Stimulated activated CD8-positive, alpha-beta memory T cell treated with anti-CD3 and anti-CD28 coated beads, Interleukin-7, amount 100 ng/mL, for 1 hour (primary cell): ENCODE measurements at places on chromosomes 6 and 20.

DNA sequence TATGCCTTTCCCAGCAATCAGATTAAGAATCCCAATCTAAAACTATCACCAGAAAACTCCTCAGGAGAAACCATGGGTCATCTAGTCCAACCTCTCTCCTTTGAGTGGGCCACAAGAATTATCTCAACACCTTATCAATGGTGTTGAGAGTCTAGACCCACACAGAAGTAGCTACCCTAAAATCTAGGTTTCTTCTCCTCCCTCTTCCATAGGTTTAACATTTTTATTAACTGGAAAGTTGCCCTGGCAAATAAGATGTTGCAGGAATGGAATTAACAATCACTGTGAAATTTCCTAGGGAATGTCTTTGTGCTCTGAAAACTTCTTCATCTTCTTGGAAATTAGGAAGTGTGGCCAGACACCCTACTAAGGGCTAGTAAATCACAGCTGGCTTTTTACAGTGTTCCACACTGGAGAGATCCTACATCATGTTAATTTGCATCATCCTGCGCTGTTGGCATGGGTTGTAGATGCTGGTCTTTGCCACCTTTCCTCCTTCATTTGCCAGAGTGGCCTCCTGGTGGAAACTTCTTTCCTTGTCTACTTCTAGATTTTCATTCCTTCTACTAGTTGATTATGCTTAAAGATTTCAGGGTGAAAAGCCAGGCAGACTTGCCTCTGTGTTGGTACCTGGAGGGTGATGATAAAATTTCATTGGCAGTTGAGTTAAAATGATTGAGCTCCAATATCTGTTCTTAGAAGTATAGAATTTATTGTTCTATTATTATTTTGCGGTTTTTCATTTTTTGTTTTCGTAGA, 2.7 kb downstream of the TNFAIP3 start:
- no peak for DNase-seq

DNA sequence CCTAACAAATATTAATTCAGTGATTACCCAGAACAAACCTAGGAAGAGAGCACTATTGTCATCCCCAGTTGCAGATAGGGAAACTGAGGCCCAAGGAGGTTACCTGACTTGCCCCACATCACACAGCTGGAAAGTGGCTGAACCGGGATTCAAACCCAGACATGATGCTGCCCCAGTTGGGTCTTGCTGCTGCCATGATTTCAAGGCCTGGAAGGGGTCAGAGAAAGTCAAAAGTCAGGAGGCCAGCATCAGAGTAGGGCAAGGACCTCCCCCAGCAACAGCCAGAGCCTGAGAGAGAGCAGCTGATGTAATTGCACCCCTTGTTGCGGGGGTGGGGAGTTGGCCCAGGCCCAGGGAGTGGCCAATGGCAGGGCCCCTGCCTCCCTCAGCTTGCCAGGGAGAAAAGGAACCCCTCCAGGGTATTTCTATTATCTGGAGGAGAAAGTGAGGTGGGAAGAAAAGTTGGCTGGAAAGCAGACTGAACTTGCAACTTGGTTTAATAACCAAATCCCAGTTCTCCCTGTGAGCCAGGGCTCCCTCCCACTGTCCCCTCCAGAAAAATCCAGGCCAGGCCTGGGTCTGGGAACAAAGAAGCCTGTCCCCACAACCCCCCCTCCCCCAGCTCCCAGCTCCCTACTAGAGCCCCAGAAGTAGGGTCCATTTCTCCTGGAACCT, 83.6 kb downstream of the MRPL14 start:
- DNase-seq, result no peak

DNA sequence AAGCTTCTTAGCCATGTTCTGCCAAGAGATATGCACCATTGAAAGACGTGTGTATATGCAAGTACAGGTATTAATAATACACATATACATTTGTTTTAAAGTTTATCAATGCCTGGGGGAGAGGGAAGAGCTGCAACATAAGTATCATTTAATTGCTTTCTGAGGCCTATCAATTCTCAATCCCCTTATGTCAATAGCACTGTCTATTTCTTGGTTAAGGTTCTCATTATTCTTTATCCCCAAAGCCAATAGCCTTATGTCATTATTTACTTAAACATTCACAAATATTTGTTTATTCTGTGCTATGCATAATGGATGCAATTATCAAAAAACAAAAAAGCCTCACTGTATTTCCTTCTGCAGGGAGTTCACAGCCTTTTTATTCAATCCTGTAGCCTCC, 350.3 kb upstream of the KCNQ5 start:
- no peak for DNase-seq

DNA sequence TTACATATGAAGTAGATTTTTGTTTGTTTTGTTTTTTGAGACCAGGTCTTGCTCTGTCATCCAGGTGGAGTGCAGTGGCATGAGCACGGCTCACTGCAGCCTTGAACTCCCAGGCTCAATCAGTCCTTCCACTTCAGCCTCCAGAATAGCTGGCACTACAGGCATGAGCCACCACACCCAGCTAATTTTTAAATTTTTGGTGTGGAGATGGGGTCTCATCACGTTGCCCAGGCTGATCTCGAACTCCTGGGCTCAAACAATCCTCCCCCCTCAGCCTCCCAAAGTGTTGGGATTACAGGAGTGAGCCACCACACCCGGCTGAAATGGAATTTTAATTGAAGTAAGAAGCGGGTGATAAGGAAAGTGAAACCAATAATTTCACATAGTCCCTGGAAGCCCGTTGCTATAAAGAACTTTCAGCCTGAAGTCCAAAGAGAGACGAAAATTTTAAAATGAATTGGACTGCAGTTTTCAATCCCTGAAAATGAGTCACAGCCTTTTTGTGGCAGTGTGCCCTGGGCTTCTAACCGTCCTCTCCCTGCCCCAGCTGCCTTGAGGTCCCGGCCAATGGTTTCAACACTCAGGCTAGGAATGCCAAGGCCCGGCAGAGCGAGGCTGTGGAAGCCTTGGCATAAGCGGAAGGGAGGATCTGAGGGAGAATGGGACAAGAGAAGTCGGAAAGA, 757 bp downstream of the RAET1E start:
- DNase-seq, result no peak

DNA sequence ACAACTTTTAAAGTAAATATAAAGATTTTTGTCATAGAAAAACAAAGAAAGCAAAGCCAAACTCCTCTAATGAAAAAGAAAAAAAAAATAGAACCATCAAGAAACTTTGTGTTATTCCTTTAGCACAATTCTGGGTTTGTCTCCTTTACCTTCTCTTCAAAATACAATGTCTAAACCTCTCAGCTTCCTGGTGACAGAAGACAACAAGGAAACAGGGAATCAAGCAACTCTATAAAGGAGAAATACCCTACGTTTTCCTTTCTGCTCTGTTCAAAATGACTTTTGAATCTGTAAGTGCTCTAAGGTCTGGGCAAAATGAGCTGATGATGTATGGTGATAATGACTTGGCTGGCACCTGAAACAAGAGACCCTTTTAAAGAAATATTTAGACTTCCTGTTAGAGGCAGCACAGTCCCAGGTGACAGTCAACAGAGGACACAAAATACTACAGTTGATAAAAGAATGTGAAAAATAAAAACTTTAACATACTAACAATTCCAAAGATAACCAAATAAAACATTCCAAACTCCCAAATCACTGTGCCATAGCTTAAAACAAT, 101.4 kb downstream of the PRDM1 start:
- no peak for DNase-seq

DNA sequence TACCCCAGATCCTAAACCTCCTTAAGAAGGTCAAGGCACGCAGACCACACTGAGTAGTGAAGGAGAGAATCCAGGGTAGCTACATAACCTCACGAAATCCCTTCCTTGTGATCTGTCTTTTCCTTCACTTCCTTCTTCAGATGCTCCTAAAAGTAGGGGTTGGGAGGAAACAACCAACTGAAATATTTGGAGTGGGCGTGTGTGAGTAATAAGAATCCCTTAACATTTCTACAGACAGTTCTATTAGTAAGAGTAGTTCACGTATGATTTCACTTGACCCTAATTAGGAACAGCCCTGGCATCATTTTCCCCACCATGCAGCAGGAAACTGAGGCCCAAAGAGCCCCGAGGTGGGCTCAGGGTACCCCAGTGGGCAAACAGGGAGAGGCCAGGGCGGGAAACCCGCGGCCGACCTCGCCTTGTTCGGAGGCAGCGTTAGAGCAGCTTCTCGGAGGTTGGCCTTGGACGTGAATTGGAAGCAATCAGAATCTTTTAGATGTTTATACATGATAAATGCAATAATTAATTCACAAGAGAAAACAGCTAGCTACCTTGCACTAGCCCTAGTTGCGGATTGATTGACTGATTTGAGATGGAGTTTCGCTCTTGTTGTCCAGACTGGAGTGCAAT, 859 bp upstream of the RAE1 start:
- DNase-seq, result no peak

DNA sequence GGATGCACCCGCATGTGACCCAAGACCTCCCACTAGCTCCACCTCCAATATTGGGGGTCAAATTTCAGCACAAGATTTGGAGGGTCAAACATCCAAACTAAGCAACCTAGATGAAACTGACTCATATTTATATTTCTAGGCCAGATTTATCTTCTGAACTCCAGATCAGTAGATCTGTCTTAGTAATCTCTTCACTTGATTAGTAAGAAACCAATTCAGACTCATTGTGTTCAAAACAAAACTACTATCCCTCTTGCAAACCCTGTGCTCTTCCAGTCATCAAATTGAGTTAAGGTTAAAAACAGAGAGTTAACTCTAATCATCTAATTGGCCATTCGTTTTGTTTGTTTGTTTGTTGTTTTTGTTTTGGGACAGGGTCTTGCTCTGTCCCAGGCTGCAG, 43.3 kb downstream of the MKKS start:
- no peak for DNase-seq
